ENCODE measurements at places on chromosomes 5 and 9.

DNA sequence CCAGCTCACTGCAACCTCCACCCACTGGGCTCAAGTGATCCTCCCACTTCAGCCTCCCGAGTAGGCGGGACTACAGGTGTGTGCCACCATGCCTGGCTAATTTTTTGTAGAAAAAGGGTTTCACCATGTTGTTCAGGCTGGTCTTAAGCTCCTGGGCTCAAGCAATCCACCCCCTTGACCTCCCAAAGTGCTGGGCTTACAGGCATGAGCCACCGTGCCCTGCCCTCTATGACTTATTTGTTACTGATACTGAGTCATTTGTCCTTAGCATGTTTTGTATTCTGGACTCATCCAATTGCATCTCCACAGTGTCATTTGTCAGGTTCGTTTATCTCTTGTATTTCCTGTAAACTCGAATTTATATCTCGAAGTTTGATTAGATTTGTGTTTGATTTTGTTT lies 2.7 kb upstream of the ITK start:
- no peaks in the 10 kb centered on the region for H3K36me3 ChIP-seq
- no peak for DNase-seq
- H3K27me3 ChIP-seq, result no peaks in the 10 kb centered on the region
- H3K4me3 ChIP-seq, result no peak overlapping the region
- no peak overlapping the region for H3K27ac ChIP-seq

DNA sequence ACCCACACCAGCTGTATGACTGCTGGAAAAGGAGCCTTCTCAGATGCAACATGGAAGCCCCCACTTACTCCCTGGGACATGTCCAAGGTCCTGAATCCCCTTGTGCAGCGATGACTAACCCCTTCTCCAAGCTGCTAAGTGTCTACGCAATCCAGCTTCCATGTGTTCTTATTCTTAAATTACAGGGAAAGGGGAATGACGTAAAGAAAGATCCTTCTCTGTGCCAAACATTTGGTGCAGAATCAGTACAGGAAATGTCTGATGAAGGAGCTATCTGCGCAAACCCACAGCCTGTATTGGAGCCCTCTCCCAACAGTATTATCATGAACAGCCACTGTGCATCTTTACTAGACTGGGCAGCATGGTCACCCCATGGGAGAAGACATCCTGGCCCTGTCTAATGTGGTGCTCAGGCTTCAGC lies 183.2 kb downstream of the FRMD3 start:
- no peak overlapping the region for H3K4me3 ChIP-seq
- no peaks in the 10 kb centered on the region for H3K36me3 ChIP-seq
- H3K27me3 ChIP-seq, result no peaks in the 10 kb centered on the region
- no peak overlapping the region for H3K27ac ChIP-seq
- DNase-seq, result no peak

DNA sequence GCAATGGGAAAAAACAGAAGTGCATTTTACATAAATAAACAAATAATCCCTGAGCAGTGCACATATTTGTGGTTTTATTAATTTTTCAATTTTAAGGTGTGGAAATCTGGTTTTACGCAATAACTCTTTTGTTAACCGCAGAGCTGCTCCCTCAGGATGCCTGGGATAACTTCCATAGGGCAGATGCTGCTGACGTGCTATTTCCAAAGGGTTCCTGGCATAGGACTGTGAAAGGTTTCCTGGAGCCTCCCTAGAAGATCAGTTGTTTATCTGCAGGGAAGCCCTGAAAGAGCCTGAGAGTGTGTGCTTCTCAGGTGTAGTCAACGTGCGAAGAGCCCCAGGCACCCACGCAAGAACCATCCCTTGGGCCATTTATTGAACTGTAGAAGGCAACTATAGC lies 443.5 kb downstream of the PLK2 start:
- peaks cover 2% of the 10 kb centered on the region for H3K4me1 ChIP-seq
- H3K27ac ChIP-seq, result no peak overlapping the region
- peak; percentile 46 for DNase-seq
- H3K4me3 ChIP-seq, result no peak overlapping the region
- H3K36me3 ChIP-seq, result no peaks in the 10 kb centered on the region

- H3K4me3 ChIP-seq, result no peak overlapping the region
- no peak overlapping the region for H3K27ac ChIP-seq
- H3K36me3 ChIP-seq, result no peaks in the 10 kb centered on the region
- peaks cover 40% of the 10 kb centered on the region for H3K27me3 ChIP-seq
- no peak for DNase-seq
These were observed 21.4 kb upstream of the PITX1 start for GRCh38 chr5:135055396-135055795.

DNA sequence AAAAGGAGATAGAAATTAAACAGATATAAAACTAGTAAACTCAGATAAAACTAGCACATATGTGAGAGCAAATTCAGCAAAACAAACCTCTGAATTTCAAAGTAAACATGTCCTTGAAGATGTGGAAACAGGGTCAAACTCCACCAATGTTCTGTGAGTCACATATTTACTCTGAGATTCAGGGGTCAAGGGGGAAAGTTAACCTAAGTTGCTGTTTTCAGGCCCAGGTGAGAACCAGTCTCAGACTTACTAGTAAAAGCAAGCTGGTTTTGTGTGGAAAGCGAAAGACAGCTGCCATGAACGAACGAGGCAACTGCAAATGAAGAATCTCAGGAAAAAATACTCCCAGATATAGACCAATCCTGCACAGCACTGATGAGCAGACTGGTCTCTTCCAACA lies 29.0 kb downstream of the PSMB7 start:
- no peak overlapping the region for H3K27ac ChIP-seq
- peaks cover 13% of the 10 kb centered on the region for H3K4me1 ChIP-seq
- no peaks in the 10 kb centered on the region for H3K36me3 ChIP-seq
- H3K4me3 ChIP-seq, result no peak overlapping the region

DNA sequence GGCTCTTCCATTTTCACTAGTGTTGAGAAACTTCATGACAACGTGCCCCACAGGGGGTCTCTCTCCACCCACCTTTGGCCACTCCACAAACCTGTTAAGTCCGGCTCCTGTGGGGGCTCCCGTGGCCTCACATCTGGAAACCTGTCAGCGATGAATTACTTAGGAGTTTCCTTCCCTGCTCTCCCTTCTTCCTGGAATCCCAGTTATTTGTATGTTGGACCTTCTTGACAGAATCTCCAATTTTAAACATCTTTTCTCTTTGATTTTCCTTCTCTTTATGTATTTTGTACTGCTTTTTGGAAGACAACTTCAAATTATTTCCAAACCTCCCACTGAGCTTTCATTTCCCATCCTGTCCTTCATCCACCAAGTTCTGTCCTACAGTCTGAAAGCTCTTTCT lies 55.1 kb upstream of the NRARP start:
- no peak overlapping the region for H3K4me3 ChIP-seq
- DNase-seq, result no peak
- no peaks in the 10 kb centered on the region for H3K4me1 ChIP-seq
- H3K27me3 ChIP-seq, result no peaks in the 10 kb centered on the region
- peaks cover 52% of the 10 kb centered on the region for H3K36me3 ChIP-seq

DNA sequence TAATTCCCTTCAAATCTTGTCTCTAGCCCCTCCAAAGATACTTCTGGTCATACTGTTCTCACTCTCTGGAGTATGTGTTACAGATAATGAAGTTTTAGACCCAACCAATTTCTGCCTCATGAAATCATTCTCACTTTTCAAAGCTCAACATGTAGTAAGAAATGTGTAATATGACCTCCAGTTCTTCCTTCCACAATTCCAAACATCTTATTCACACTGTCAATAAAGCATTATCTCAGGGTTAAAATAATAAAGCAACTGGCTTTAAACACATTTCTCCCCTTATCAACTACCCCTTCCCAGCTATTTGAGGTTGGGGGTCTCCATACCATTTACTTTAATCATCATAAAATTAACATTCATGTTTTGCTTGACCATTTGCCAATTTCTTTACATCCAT lies 654.1 kb downstream of the RAB3C start:
- no peaks in the 10 kb centered on the region for H3K36me3 ChIP-seq
- no peak overlapping the region for H3K4me3 ChIP-seq
- no peak for DNase-seq
- no peaks in the 10 kb centered on the region for H3K4me1 ChIP-seq
- H3K27me3 ChIP-seq, result no peaks in the 10 kb centered on the region
- no peak overlapping the region for H3K27ac ChIP-seq

DNA sequence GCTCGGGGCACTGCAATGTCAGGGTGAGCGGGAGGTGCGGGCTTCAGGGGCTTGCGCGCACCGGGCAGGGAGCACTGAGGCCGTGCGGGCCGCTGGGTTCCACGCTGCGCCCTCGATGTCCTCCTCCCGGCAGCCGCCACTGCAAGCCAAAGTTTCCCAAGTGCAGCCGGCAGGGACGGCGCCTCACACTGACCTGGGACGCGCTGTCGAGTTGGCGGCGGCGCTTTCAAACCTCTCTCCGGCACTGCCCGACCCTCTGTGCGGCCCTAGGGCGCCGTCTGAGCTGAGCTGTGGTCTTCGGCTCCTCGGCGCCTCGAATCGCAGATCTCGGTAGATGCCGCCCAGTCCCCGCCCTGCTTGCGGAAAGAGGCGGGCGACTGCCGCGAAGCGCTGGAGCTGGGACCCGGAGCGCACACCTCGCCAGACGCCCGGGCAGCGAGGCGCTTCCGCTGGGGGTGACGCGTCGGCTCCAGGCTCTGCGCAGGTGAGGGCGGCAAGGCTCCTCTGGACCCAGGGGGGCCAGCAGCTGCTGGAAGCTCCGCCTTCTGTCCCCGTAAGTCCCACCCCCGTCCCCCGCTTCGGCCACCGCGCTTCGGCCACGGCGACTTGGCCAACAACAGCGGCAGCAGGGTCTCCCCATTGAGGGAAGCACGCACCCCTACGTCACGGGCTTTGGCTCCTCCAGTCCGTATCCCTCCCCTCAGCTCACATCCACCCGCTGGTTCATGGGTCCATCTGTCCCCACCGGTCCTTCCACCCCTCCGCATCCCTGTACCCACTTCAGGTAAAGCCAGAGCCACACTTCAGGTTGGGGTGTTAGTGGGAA lies at the start of gene ANKRD34B:
Gene ANKRD34B, minus strand, starts transcription at position 320 of the 826 bp plus-strand sequence. CDS start 10,261 bp downstream, outside the sequence.
- peak within 1 kb of the TSS; percentile 28 for H3K4me3 ChIP-seq
- H3K27ac ChIP-seq, result no peak within 1 kb of the TSS
- peaks cover 18% of the 10 kb centered on the region for H3K4me1 ChIP-seq
- no peaks in the 10 kb centered on the region for H3K36me3 ChIP-seq

- DNase-seq, result no peak
- no peaks in the 10 kb centered on the region for H3K36me3 ChIP-seq
- no peak overlapping the region for H3K4me3 ChIP-seq
- no peaks in the 10 kb centered on the region for H3K27me3 ChIP-seq
These were observed 94.7 kb downstream of the DIRAS2 start for GRCh38 chr9:90547896-90548295.

GRCh38 chr9:121185774-121186403 lies 15.8 kb downstream of the RAB14 start:
- H3K27me3 ChIP-seq, result no peaks in the 10 kb centered on the region
- no peak overlapping the region for H3K4me3 ChIP-seq
- no peak for DNase-seq
- H3K4me1 ChIP-seq, result no peaks in the 10 kb centered on the region
- no peak overlapping the region for H3K27ac ChIP-seq
- peaks cover 31% of the 10 kb centered on the region for H3K36me3 ChIP-seq

- no peak overlapping the region for H3K4me3 ChIP-seq
- H3K27me3 ChIP-seq, result peaks cover under 1% of the 10 kb centered on the region
- no peak overlapping the region for H3K27ac ChIP-seq
- DNase-seq, result no peak
These were observed 43.1 kb downstream of the LHX2 start for GRCh38 chr9:124054582-124055227.

DNA sequence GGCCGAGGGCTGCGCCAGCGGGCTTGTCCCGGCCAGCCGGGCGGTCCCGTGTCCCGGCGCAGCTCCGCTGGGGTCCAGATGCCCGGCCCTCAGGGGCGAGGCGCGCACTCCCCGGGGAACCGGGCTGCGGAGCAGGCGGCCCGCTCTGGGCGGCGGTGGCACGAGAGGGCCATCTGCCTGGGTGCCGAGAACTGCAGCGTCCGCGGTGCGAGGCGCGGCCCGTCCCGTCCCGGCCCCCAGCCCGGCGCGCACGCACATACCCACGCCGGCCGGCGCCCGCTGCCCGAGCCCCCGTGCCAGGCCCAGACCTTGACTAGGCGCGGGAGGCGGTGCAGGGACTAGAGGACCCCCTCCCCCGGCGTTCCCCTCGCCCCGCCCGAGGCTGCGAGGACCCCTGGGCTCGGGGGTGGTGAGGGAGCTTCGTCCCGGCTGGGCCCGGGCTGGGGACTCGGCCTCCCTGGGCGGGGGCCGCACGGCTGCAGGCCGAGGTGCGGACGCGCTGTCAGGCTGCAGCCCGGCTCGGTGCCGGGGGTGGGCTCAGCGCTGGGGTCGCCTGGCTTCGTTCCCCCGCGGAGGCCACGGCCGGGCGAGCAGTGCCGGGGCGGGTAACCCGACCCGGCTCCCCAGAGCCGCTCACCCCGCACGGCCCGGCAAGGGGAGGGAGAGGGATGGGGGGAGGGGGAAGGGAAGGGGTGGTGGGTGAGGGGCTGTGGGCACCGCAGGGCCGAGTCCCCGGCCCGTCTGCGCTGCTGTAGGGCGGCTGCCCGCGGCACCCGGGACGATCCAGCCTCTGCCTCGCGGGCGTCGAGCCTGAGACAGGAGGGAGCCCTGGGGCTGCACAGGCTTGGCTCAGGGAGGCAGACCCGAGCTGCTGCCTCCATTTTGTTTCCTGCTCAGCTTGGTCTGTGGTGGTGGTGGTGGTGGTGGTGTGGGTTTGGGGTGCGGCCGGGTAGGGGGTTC lies 1.2 kb upstream of the NSD1 start:
- no peaks in the 10 kb centered on the region for H3K27me3 ChIP-seq
- peak overlapping the region; percentile 71 for H3K4me3 ChIP-seq
- H3K27ac ChIP-seq, result peak overlapping the region; percentile 99
- DNase-seq, result no peak
- no peaks in the 10 kb centered on the region for H3K36me3 ChIP-seq
- peaks cover 46% of the 10 kb centered on the region for H3K4me1 ChIP-seq

DNA sequence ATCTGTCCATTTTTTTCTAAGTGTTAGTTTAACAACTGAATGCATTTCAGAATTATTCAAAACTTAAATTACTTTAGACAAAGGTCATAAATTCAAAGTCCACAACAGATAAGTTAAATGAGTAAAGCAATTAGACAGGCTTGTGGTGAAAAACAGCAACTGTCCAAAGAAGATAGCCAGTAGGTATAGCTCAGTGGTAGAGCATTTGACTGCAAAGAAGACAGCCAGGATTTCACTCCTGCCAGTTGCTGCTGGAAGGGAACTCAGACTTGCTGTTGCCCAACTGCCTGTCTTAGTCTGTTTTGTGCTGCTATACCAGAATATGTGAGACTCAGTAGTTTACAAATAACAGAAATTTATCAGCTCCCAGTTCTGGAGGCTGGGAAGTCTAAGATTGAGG lies 10.0 kb downstream of the FANCC start:
- H3K27ac ChIP-seq, result no peak overlapping the region
- DNase-seq, result no peak
- no peaks in the 10 kb centered on the region for H3K4me1 ChIP-seq
- no peaks in the 10 kb centered on the region for H3K27me3 ChIP-seq
- H3K36me3 ChIP-seq, result no peaks in the 10 kb centered on the region
- no peak overlapping the region for H3K4me3 ChIP-seq

DNA sequence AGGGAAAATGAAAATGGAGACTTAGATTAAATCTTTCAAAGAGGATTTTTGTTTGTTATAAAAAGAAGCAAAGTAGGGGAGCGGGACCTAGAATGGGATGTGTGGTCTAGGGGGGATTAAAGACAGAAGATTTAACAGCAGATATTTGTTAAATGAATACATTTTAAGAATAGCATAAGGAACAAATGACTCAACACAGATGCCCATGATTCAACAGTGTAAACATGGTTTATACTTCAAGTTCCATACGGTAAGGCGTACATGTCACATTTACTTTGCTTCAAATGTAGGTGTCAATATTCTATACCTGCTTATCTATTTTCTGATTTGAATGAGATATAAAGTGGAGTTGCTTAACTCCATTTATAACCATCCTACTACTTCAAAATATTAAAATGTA lies 1.5 kb downstream of the TICAM2 start:
- peaks cover 18% of the 10 kb centered on the region for H3K4me1 ChIP-seq
- no peak for DNase-seq

All from tibial nerve (tissue), 4 donors.